ENCODE measurements at places on chromosomes 7 and 10. TPM values are rescaled to one million over a fixed set of nuclear protein-coding genes. Genes with fewer than 3 reads are reported as not detected.

CALHM3 gene
- total RNA-seq: not detected

CTAGE8 gene
- total RNA-seq: 2.6 TPM

DNA sequence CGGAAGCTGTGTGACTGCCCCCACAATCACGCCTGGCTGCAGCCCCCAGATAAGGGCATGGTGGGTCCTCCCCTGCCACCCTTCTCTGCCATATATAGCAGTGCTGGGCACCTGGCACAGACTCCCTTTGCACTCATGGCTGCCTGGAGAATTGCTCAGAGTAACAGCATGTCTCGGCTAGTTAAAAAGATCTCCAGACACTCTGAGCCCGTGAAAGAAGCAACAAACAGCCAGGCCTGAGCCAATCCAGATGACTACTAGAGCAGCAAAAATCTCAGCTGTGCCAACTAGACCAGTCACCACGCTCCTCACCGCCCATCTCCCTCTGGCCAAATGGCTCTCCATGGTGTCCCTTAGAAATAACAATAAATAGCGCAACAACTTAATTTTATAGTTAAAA lies 71.3 kb downstream of the PARD3 start:
- H3K27ac ChIP-seq: peak overlapping the region; percentile 92
- H3K27me3 ChIP-seq: no peaks in the 10 kb centered on the region
- H3K36me3 ChIP-seq: peaks cover 5% of the 10 kb centered on the region
- peaks cover 65% of the 10 kb centered on the region for H3K4me1 ChIP-seq

DNA sequence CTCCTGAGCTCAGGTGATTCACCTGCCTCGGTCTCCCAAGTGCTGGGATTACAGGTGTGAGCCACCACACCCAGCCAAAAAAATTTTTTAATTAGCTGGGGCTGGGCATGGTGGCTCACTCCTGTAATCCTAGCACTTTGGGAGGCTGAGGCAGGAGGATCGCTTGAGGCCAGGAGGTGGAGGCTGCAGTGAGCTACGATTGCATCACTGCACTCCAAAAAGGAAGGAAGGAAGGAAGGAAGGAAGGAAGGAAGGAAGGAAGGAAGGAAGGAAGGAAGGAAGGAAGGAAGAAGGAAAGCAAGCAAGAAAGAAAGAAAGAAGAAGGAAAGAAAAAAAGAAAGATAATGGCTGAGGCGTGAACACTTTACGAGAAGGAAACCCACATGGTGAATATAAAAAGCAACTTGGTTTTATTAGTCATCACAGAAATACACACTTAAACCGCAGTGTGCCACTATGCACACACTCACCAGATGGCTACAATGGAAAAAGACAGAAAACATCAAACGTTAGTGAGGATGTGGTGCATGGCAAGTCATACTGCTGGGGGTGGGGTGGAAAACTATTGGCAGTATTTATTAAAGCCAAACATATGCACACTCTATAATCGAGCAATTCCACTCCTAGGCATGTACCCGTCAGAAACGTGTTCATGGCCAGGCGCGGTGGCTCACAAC lies 4.4 kb upstream of the CCL26 start:
- H3K4me1 ChIP-seq: peaks cover 12% of the 10 kb centered on the region
- no peaks in the 10 kb centered on the region for H3K36me3 ChIP-seq
- H3K4me3 ChIP-seq: no peak overlapping the region
- H3K27ac ChIP-seq: no peak overlapping the region

- H3K27me3 ChIP-seq: peaks cover 68% of the 10 kb centered on the region
- H3K36me3 ChIP-seq: no peaks in the 10 kb centered on the region
- no peak overlapping the region for H3K27ac ChIP-seq
- no peak overlapping the region for H3K4me3 ChIP-seq
Measured at GRCh38 chr10:79941146-79941545, 7.8 kb downstream of the SFTPD start.

GRCh38 chr10:34206078-34206934 lies 608.8 kb downstream of the PARD3 start:
- H3K27ac ChIP-seq: no peak overlapping the region
- no peak for DNase-seq
- H3K4me3 ChIP-seq: no peak overlapping the region
- no peaks in the 10 kb centered on the region for H3K27me3 ChIP-seq

GRCh38 chr7:157544226-157544625 lies 207.4 kb downstream of the DNAJB6 start:
- H3K27ac ChIP-seq: no peak overlapping the region
- no peak for DNase-seq
- H3K27me3 ChIP-seq: no peaks in the 10 kb centered on the region
- no peak overlapping the region for H3K4me3 ChIP-seq
- H3K36me3 ChIP-seq: no peaks in the 10 kb centered on the region
- H3K4me1 ChIP-seq: no peaks in the 10 kb centered on the region

AKR1C8 gene
- not detected for total RNA-seq

PDE6C gene
- not detected for total RNA-seq

COL26A1 gene
- not detected for total RNA-seq

GRCh38 chr7:31116615-31117014 lies 64.5 kb downstream of the ADCYAP1R1 start:
- no peaks in the 10 kb centered on the region for H3K4me1 ChIP-seq
- H3K27ac ChIP-seq: no peak overlapping the region
- H3K27me3 ChIP-seq: peaks cover 53% of the 10 kb centered on the region
- no peak for DNase-seq
- H3K4me3 ChIP-seq: no peak overlapping the region
- H3K36me3 ChIP-seq: no peaks in the 10 kb centered on the region

DNA sequence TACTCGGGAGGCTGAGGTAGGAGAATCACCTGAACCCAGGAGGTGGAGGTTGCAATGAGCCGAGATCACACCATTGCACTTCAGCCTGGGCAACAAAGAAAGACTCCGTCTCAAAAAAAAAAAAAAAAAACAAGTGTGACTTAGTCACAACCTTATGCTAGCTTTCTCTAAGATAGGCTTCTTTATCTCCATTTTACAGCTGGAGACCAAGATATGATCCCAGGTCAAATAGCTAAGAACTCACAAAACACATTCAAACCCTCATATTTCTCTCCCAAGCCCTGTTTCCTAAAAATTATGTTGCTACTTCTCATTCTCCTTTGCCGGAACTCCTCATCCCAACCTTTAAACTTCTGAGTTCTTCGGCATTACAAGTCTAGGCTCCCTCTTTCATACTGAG lies 13.0 kb upstream of the DHTKD1 start:
- no peaks in the 10 kb centered on the region for H3K36me3 ChIP-seq
- H3K4me3 ChIP-seq: no peak overlapping the region
- DNase-seq: no peak
- H3K4me1 ChIP-seq: no peaks in the 10 kb centered on the region
- H3K27ac ChIP-seq: no peak overlapping the region
- H3K27me3 ChIP-seq: no peaks in the 10 kb centered on the region

DNA sequence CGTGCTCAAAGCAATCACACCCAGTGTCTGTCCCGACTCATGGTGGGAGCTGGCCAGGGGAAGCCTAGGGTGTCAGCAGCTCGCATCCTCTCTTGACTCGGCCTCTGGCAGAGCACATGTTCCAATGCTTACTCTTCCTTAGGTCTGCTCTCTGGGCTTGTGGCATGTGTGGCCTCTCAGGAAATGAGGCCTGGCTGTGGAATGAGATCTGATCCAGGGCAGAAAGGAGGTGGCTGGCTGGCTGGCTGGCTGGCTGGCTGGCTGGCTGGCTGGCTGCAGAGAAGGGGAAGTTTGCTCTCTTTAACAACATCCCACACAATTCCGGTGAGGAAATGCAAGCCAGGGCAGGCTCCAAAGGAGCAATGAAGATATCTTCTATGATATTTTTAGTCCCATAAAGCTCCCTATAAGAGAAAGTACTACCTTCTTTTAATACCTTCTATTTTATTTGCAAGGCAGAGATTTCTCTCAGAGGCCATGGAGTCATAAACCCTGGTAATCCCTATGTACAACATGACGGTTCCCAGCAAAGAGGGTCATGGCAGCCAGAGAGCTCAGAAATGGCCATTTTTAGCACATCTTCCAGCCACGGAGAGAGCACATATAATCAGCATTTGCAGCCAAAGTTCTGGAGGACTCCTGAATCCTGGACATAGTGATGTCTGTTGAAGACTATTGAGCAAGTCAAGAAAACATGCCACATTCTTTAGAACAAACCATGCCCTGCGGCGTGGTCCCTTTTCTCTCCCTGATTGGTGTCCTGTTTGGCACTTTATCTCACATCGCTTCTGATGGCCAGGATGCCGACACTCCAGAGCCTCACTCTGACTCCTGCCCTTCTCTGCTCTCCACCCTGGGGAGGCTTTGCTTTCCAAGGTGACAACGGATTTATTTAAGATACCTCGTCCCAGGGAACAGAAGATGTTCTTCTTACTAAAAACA lies 153.7 kb downstream of the FANK1 start:
- no peak for DNase-seq
- H3K4me1 ChIP-seq: no peaks in the 10 kb centered on the region
- no peaks in the 10 kb centered on the region for H3K27me3 ChIP-seq
- no peak overlapping the region for H3K27ac ChIP-seq

DNA sequence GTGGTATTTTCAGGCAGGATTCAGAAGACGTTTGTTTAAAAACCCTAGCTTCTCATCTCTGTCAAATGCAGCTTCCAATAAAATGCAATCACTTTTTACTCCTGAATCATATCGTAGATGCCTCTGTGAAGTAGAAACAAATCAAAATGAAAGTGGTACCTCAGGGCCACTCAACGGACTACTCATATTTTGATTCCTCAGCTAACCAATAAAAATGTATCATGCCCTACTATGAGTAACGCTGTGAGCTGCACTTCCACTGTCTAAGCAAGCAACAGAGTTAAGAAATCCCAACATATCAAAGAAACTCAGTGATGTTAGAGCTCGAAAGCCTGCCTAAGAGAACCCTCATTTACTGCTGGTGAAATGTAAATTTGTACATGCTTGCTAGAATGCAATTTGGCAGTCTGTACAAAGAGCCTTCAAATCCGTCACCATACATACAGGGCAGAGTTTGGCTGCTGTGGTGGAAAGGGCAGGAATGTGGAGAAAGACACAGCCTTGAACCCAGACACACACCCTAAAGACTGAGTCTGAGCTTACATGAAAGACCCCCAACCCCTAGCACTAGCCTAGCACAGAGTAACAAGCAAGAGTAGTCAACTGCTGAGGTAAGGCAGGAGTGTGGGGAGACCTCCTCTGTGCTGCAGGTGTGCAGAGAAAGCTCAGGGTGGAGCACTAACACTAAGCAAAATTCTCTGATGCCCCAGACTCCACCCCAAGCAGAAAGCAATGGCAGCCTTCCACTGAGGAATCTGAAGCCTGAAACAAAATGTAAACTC lies 151.5 kb downstream of the ANK3 start:
- no peaks in the 10 kb centered on the region for H3K27me3 ChIP-seq
- peak; percentile 52 for DNase-seq
- H3K27ac ChIP-seq: no peak overlapping the region
- no peaks in the 10 kb centered on the region for H3K4me1 ChIP-seq

IL6 gene
- 22.0 TPM for total RNA-seq

DNA sequence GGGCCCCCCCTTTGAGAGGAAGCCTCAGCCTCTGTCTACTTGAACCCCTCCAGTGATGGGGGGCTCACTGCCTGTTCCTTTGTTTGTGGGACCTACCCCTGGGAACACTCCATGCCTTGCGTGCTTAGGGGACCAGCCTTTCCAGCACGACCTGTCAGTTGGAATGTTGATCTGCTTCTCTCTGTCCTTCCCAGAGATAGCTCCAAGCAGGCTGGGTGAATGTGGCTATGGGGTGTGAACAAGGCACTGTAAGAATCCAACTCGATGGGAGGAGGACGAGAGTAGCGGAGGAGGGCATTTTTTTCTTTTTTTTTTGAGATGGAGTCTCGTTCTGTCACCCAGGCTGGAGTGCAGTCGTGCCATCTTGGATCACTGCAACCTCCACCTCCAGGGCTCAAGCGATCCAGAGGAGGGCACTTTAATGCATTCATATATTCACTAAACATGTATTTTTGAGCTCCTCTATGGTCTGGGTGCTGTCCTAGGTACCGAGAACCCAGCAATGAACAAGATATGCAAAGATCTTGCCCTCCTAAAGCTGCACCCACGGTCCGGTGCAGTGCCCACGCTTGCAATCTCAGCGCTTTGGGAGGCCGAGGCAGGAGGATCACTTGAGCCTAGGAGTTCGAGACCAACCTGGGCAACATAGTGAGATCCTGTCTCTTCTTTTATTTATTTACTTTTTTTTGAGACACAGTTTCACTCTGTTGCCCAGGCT lies 8.5 kb downstream of the CLIP2 start:
- H3K27me3 ChIP-seq: no peaks in the 10 kb centered on the region
- no peak for DNase-seq
- no peak overlapping the region for H3K27ac ChIP-seq
- peaks cover 6% of the 10 kb centered on the region for H3K36me3 ChIP-seq

GRCh38 chr10:2981361-2981801 lies 86.0 kb upstream of the PFKP start:
- peaks cover 12% of the 10 kb centered on the region for H3K4me1 ChIP-seq
- H3K36me3 ChIP-seq: no peaks in the 10 kb centered on the region
- H3K27ac ChIP-seq: no peak overlapping the region
- no peaks in the 10 kb centered on the region for H3K27me3 ChIP-seq
- no peak for DNase-seq

- peak overlapping the region; percentile 37 for H3K27ac ChIP-seq
- no peaks in the 10 kb centered on the region for H3K36me3 ChIP-seq
- no peak overlapping the region for H3K4me3 ChIP-seq
- no peaks in the 10 kb centered on the region for H3K27me3 ChIP-seq
Measured at GRCh38 chr10:3239066-3239919, 66.7 kb upstream of the PITRM1 start.

DNA sequence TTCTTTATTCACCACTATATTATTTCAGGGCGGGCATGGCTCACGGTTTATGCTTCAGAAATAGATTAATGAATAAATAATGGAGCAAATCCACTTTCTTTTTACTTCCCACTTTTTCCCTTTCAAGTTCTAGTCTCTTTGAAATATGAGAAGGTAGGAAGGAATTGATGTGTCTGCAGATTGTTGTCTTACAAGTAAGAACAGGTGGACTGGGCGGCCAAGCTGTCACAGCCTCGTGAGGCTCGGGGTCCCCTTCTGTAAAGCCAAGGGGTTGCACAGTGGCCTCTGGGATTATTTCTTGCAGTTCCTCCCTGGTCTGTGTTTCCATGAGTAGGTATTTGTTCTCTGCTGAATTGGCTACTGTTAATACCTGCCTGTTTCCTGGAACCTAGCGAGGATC lies 11.2 kb downstream of the VWA2 start:
- H3K4me1 ChIP-seq: peaks cover 14% of the 10 kb centered on the region
- no peak for DNase-seq
- H3K27ac ChIP-seq: no peak overlapping the region

COL28A1 gene
- 0.29 TPM for total RNA-seq

Data from MCF 10A (cell line).